ENCODE measurements at places on chromosomes 6 and 20.

DNA sequence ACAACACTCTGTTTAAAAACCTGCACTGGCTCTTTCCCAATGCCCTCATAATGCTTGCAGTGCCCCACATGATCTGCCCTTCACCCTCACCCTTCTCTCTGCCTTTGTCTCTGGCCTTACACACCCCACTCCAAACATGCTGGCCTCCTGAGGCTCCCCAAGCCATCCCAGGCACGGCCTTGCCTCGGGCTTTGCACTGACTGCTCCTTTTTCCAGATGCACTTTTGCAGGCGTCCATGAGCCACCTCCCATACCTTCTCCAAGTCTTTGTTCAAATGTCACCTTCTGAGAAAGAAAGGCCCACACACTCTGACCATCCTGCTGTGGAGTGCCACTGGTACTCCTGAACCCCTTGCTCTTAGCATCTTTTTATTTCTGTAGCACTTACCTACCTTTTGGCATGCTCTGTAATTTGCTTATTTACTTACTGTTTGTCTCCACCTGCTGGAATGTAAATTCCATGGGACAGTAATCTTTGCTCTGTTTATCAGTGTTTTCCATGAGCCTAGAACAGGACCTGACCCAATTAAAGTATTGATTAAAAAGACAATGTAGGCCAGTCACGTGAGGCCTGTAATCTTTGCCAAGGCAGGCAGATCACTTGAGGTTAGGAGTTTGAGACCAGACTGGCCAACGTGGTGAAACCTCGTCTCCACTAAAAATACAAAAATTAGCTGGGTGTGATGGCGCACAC is 30.7 kb downstream of the GFRA4 start:
- no peak for DNase-seq

DNA sequence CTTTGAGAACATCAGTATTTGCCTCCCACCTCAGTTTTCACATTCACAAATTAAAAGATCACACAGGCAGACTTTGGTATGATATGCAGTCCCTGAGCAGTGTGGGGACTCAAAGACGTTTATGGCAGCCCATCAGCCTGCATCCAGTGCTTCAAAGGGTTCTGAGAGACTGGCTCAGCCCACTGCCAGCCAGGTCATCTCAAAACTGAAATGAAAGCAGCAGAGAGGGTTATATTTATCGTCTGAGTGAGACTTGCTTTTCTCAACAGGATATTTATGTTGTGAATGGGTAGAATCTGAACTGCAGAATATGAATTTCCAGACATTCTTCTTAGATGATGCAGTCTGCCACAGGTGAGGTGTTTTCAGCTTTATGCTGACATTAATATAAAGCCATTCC is 159.8 kb downstream of the NRN1 start:
- no peak for DNase-seq

DNA sequence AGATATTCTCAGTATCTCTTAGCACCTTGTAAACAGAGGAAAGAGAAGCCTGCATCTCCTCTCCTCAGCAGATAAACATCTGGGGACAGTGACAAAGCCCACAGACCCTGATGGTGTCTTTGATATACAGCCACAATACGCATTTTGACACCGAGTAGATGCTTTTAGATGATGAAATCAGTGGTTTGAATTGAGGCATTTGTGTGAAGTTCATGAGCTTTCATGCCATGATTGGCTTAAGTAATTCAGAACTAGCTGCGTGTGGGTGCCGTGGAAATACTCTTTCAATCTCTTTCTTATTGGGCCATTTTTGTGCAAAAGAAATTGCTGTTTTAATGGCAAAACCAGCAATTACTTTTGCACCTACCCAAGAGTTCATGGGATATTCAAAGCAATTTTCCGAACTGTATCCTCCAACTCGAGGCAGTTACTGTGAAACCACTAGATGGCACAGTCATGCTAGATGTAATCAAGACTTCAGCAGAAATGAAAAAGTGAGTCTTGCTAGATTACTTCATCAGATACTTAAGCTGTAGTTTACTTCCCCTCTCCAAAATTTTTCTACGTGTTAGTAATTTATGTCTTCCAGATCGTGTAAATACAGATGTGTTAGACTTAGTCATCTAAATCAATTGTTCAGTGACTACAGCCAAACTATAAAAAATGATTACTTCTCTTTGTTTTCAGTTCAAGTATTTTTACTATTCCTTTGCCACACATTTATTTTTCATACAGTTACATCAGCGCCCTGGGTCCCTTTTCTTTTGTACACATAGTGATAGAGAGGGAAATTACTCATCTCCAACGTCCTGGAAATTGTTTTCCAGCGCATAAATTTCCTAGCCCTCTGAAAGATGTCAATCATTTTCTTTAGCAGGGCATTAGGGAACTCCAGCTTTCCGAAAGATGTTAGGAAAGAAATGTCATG is 49.4 kb downstream of the IYD start:
- no peak for DNase-seq

DNA sequence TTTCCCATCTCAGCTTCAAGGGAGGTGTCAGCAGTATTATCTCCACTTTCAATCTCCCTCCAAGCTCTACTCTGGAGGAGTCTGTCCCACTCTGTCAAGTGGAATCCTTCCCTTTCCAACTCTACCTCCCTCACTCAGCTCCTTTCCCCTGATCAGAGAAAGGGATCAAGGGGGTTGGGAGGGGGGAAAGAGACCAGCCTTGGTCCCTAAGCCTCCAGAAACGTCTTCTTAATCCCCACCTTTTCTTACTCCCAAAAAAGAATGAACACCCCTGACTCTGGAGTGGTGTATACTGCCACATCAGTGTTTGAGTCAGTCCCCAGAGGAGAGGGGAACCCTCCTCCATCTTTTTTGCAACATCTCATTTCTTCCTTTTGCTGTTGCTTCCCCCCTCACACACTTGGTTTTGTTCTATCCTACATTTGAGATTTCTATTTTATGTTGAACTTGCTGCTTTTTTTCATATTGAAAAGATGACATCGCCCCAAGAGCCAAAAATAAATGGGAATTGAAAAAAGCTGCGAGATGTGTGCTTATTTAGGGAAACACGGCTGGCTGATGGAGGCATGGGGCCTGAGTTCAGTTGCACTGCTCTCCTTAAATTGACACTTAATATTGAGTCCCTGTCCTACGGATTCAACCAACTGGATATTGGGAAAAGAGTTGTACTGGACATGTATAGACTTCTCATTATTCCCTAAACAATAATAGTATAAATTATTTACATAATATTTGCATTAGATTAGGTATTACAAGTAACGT is 4.9 kb downstream of the TUBB start:
- no peak for DNase-seq

DNA sequence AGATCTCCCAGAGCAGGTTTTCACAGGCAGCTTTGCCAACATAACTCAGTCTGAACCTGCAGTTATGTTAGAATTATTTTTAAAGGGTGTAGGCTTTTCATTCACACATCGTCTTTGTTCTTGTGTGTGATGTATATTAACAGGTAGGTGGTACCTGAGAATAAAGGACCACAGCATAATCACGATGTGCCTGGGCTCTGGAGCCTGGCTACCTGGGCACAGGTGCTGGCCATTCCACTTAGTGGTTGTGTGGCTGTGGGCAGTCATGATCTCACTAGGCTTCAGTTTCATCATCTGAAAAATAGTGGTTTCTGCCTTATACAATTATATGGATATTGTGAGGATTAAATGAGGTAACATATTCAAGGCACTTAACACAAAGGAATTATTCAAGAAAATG is 6.4 kb downstream of the CD109 start:
- no peak for DNase-seq

DNA sequence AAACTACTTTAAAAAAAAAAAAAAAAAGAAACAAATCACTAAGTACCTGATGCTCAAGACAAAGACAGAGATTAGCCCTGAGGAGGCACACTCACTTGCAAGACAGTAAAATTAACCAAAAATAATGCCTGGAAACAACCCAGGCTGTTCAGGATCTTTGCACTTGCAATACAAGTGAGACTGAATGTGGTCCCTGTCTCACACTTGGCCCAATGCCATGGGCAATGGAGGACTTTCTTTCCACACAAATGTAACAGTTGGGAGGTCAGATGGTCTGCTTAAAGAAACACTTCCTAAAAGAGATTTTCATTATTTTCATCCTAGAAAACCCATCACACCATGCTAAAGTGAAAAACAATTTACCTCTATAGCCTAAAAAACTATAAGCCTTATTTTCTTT is 16.2 kb downstream of the STAU1 start:
- no peak for DNase-seq

DNA sequence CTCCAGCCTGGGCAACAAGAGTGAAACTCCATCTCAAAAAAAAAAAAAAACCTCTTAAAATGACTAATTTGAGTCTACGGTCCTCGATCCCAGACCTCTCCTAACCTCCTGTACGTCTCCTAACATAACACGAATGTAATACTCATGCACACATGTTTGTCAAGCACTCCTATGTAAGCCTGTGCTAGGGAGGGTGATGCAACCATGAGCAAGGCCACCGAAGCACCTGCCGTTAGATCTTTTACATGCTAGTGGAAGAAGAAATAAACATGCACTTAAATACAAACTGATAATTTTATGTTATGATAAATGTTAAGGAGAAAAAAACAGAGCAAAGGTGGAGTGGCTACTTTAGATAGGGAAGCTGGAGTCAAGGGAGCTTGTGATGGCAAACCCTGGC is 72.3 kb upstream of the BEND3 start:
- no peak for DNase-seq

DNA sequence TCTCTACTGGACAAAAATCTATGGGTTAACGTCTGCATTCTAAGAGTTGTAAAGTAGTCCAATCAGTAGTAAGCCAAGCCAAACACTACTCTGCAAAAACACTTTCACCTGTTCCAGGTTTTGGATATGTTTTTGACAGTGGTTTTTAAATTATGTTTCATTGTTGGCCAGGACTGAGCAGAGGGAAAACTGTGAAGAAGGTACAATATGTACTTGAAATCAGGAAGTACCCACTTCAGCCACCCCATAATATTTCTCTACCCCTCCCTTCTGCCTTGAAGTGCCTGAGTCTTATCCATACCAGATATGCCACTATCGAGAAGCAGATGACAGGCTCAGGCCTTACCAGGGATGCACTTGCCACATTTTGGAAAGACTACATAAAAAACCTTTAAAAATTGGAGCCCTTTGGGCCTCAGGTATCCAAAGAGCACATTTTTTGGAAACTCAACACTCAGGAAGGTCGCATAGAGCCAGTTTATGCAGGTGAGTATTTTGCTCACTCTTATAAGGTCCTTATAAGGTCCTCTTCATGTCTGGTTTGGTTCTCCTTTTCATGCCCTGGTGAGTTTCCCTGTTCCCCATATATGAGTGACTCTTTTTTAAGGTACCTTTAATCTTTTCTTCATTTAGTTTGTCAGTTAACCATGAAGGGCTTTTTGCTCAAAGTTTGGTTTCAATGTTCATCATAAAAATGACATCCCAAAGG is 859.3 kb upstream of the FLRT3 start:
- no peak for DNase-seq

GRCh38 chr6:31922942-31923341 is 4.6 kb upstream of the C2 start:
- DNase-seq: no peak

DNA sequence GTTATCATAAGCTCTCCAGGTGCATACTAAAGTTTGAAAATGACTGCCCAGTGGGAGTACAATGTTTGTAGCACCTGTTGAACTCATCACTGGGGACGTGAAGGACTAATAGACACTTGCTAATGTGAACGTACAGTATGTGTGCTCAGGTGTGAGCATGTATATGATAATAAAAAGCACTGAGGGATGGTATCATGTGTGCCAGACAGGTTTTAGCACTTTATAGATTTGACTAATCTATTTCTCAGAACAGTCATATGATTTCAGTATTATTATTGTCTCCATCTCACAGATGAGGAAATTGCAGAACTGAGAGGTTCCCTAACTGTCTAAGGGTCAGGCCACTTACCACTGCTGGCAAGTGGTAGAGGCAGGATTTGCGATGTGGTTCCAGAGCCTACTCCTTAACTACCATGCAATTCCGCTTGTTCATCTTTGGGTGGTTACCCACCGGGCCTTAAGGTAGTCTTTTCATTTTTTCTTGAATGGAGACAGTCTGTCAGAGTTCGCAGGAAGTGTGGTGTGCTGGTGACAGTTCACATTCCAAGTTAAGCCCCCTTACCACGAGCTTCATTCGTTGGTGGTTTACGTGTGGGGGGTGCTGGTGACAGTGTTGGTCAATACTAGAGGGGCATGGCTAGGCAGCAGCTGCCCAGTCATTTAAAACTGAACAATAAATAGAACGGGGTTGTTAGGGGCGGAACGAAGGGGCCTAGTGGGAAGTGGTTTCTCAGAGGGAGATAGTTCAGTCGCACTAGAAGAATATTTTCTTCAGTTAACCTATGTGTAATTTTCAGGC is 46.8 kb downstream of the RREB1 start:
- DNase-seq: no peak

- no peak for DNase-seq
Observed at GRCh38 chr6:56841751-56842150, 113.2 kb upstream of the BEND6 start.

DNA sequence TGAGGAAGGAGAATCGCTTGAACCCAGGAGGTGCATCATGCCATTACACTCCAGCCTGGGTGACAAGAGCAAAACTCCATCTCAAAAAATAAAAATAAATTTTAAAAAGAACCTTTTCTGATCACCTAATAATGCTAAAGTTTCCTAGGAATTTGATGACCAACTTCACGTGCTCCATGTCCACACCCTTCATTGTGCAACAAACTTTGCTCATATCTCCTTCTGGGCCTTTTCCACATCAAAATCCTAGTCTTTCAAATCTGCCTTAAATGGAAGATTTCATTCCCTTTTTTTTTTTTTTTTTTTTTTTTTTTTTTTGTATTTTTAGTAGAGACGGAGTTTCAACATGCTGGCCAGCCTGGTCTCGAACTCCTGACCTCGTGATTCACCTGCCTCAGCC is 112.5 kb upstream of the LOC128125822 start:
- DNase-seq: no peak

DNA sequence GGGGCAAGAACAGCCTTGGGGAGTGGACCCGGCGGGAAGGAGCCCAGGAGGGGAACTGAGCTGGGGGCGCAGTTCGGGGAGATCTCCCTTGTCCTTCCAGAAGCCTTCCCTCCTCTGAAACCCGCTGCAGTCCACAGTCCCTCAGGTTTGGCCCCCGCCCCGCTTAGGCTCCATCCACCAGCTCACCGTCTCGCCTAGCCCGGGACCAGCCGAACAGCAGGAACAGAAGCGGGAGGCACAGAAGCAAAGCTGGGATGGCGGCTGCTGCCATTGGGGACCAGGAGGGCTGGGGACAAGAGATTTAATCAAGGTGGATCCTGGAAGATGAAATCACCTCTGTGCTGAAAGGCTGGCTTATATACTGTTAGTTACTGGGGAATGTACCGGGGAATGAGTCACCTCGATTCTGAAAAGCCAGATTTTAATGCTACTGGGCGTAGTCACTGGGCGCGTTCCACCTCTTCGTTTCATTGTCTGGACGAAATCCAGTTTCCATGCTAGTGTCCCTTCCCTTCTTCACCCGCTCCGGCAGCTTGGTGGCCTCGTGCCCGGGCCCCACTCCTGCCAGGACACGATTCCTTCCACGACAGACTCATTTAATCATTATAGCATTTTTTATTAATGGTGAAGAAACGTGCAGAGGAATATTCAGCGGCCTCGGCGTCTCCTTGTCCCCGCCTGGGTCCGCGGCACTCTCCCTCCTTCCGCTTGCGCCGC is at the start of gene RAET1L:
TSS of gene RAET1L (minus strand) at position 332 of the 717 bp plus-strand sequence. CDS start at position 271, 61 bp downstream.
- DNase-seq: no peak

- no peak for DNase-seq
Observed at GRCh38 chr6:140178520-140178919, 804.1 kb upstream of the CITED2 start.

Data from NCI-H1417 treated with DMSO at 0.1 percent for 48 hours (cell line).